ENCODE measurements at places on chromosomes 11 and 22.

DNA sequence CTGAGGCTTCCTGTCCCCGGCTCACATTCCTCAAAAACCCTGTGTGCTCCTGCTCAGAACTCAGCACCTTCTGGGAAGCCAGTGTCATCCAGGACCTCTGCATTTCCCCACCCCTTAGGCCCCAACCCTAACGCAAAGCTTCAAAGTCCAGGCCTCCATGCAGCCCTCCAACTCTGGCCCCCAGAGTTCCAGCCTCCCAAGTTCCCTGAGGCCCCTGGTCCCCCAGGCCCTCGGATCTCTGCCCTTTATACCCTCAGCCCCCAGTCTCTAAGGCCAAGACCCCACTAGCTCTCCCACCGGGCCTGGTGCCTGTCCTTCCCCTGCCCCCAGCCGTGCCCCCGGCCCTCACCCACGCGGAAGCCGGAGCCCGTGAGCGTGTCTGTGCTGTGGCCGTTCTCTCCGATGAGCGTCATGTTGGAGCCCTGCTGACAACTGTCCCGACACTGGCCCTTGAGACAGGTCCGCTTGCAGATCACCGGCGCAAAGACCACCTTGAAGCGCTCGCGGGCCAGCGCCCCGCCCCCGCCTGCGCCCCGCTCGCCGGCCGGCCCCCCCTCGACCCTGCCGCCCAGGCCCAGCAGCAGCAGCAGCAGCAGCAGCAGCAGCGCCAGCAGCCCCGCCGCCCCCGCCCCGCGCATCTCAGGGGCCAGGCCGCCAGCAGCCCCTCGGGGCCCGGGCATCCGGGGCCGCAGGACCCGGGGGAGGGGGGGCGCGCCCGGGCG lies 718 bp downstream of the LTBP3 start:
- no peak for DNase-seq

DNA sequence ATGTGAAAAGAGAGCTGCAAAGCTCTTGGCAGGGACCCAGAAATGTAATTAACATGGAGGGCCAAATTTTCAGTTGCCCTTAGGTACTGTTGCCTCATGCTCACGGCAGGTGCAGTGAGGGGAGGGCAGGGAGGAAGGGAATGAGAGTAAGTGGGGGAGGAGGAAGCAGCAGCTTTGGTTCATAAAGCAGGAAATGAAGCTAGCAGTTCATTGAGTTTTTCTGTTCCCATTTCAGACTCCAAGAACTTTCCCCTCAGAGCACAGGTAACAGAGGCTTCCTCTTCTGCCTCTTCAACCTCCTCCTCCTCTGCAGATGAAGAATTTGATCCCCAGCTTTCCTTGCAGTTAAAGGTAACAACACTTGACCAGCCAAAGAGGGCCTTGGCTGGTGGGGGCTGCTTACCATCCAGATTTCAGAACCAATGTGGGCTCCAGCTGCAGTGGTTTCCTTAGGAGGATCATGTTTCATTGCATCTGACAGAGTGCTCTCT lies 57.9 kb upstream of the PARVA start:
- DNase-seq = no peak

DNA sequence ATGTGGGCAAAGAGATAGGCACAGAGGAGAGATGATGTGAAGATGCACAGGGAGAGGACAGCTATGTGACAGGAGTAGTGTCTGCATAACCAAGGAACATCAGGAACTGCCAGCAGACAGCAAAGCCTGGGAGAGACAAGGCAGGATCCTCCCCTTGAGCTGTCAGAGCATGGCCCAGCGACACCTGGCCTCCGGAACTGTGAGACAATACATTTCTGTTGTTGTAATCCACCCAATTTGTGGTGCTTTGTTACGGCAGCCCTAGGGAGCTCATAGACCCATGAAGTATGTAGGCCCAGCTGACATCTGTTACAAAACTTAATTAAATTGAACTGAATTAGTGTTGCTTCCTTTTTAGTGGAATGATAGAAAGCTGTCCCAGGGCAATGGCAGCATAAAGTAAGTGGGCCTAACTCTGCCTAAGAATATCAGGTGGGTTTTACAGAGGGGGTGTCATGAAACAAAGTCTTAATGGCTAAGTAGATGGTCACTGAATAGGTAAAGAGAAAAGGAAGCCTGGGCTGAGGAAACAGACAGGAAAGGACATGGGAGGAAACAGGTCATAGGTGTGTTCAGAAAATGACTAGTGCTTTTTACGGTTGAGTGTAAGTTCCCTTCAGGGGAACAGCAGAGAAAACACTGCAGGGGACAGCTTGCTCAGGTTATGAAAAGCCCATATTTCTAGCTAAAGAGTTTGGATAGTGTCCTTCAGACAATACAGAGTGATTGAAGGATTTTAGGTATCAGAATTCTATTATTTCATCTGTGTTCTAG lies 24.8 kb downstream of the RASSF10 start:
- DNase-seq = no peak

DNA sequence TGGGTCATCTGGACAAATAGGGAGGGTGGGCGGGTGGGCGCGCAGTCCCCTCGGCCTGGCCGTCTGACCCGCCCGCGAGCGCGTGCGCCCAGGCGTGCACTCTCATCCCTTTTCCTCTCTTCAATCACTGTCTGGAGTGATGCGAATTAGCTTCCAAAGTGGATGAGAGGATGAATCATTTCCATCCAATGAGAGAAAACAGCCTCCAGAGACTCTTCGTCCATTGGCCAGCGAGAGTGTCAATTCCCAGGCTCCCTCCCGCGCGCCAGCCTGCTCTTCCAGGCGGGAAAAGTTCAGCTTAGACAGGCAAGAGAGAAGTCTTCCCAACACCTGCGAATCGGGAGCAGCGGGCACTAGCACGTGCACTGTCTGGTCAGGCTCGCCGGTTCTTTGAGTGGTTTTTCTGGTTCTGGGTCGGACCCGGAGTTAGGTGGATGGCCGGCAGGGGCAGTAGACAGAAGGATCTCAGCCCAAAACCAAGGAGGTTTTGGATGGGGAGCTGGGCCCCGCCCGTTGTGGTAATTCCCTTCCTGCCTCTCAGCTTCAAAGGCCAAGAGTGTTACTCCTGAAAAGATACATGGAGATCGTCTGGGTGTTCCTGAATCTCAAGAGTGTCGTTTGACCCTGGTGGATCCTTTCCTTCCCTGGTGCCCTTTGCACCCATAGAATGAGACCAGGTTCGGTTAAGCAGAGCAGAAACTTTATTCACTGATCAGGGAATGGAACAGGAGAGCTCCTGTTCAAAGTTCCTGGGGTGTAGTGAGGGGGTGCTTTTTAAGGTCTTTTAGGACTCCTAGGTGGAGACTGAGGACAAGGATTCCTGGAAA lies 33.4 kb upstream of the GLYATL1 start:
- no peak for DNase-seq

GRCh38 chr11:103842795-103843194 lies 193.6 kb upstream of the DDI1 start:
- DNase-seq = no peak

DNA sequence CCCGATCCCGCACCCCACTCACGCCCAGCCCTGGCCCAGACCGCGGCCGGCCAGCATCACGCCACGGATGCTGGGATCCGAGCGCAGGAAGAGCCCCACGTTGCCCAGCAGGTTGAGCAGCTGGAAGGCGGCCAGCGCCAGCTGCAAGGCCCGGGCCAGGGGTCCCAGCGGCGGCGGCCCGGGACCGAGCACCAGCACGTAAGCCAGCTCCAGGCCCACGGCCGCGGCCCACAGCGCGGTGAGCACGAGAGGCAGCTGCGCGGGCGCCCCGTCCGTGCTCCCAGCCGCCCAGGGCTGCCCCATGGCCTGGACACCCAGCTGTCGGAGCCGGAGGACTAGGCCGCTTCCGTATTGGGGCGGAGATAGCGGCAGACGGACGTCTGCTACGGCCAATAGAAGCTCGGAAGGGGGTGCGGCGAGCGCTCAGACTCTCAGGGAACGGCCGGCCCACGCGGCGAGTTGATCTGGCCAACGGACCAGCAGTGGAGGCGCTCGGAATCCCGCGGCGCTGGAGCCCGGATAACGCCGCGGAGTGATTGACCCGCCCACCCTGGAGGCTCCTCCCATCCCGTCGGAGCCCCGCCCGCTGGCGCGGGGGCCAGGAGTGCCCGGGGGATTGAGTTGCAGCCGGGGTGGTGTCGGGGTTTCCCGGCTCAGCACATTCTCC lies at the start of gene ZDHHC24:
TSS of gene ZDHHC24 (minus strand) at position 348 of the 667 bp plus-strand sequence. CDS start at position 303, 45 bp downstream.
- DNase-seq = peak; percentile 64

GRCh38 chr11:103648054-103648453 lies 388.4 kb upstream of the DDI1 start:
- DNase-seq = no peak

GRCh38 chr11:19578871-19579270 lies 133.8 kb upstream of the NAV2 start:
- no peak for DNase-seq

DNA sequence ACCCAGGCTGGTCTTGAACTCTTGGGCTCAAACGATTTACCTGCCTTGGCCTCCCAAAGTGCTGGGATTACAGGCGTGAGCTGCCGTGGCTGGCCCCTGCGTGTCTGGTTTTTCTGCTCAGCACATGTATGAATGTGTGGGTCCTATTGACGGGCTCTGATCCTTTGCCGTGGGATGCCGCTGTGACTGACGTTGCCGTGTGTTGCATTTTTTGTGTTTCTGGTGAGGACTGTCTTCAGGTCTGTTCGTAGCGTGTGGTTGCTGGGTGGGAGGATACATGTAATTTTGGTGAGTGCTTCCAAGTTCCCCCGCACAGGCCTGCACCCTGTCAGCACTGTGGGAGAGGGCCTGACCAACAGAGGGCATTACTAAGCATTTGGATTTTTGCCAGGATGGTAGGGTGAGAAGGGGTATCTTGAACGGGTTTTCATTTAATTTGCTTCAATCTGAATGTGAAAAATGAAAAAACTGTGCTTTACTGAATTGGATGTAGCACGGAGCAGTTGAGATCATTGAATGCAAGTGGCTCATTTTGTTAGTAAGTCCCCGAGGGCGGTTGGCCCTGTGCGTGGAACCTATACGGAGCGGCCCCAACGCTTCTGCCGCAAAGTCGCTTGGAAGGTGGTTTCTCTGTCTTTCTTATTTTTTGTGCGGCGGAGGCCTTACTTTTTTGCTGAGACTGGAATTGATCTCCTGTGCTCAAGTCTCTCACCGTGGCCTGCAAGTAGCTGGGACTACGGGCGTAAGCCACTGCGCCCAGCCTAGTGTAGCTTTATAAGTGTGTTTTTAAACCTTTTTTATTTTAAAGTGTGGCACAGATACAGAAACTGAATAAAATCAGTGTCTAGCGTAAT lies 8.2 kb downstream of the ZBED4 start:
- DNase-seq = no peak

DNA sequence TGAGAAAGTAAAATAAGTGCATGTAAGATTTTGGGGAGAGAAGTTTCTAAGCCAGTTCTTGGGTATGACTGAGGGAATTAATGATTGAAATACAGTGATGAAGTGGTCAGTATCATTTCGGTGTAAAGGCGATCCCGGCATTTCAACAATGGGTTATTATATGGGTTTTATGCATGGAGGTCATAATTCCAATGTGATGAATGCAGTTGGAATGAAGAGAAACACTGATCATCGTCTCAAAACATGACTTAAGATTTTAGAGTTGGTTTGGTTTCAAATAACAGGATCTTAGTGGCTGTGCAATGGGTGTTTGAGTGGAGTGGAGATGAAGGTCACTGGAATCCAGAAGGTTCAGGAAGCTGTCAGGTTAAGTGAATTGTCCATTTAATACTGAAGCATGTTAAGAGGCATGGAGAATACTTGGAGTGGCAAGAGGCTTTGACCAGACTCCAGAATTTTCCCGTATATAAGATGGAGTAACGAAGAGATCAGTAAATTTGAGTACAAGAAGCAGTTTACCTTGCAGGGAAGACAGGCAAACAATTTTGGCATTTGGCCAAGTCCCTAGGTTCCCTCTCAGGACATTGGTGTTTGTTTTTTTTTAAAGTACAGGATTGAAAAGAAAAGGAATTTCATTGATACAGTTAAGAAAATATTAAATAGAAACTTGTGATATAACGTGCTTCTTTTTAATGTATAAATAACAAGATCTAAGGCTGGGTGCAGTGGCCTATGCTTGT lies 96.4 kb upstream of the BIRC3 start:
- DNase-seq = no peak

- DNase-seq = no peak
Measured at GRCh38 chr22:40368016-40368415, 2.4 kb upstream of the SGSM3 start.

GRCh38 chr11:105334025-105334714 lies 194.6 kb upstream of the CARD18 start:
- DNase-seq = no peak

GRCh38 chr22:46408568-46409506 lies 73.3 kb downstream of the TRMU start:
- DNase-seq = no peak

- DNase-seq = no peak
Measured at GRCh38 chr11:8654503-8654902, 28.0 kb downstream of the TRIM66 start.

DNA sequence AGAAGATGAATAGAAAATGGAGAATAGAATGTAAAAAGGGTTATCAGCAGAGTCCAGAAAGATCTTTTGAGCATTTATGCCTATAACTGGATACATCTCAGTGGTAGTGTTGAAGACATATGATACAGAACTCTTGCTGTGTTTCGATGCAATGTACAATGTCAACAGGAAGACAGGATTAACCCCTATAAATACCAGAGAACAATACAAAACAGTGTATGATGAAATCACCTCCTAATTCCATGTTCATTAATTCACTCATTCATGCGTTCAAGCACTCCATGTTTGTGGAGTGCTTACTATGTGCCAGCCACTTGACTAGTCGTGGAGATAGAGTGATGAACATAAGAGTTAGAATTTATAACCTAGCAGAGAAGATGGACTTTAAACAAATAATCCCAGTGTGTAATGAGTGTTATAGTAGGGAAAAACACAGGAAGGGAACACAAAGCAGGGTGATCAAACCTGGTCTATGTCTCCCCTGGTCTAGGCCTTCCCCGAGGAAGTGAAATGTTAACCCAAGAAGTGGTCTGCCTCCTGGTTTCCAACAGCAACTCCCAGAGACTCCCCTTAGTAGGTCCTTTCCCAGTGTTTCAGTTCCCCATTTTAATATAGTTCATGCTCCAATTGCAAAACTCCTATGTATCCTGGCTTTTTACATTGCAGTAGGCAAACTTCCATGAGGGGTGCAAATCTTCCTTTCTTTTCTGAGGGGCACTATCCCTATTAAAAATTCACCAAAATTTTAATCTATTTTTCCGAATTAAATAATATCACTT lies 9.1 kb upstream of the SESN3 start:
- DNase-seq = no peak

DNA sequence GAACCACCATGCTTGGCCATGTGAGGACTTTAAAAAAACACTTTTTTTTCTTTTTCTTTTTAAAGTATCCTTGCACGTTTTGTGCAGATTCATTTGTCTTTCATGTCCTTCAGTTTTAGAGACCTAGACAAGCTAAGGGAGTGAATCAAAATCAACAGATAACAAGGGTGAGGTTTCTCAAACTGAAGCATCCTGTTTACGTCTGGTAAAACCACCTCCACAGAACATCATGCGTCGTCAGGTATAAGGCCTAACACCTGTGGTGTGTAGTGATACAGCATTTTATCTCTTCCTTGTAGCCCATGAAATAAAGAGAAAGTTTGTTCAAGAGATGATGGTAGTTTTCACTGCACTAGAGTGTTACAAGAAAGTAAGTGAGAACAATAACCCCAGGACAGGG lies 26.3 kb upstream of the CSF2RB start:
- no peak for DNase-seq

- no peak for DNase-seq
Measured at GRCh38 chr11:119486691-119487259, 63.8 kb upstream of the THY1 start.

GRCh38 chr11:67311556-67312082 lies 8.3 kb downstream of the SSH3 start:
- DNase-seq = no peak

- DNase-seq = no peak
Measured at GRCh38 chr11:84993386-84993785, 633.8 kb downstream of the DLG2 start.

Measured in stimulated activated CD4-positive, alpha-beta T cell treated with anti-CD3 and anti-CD28 coated beads, Interleukin-2, amount 100 ng/mL, for 4 hours (primary cell).